ENCODE measurements at places on chromosomes 1 and 21.

DNA sequence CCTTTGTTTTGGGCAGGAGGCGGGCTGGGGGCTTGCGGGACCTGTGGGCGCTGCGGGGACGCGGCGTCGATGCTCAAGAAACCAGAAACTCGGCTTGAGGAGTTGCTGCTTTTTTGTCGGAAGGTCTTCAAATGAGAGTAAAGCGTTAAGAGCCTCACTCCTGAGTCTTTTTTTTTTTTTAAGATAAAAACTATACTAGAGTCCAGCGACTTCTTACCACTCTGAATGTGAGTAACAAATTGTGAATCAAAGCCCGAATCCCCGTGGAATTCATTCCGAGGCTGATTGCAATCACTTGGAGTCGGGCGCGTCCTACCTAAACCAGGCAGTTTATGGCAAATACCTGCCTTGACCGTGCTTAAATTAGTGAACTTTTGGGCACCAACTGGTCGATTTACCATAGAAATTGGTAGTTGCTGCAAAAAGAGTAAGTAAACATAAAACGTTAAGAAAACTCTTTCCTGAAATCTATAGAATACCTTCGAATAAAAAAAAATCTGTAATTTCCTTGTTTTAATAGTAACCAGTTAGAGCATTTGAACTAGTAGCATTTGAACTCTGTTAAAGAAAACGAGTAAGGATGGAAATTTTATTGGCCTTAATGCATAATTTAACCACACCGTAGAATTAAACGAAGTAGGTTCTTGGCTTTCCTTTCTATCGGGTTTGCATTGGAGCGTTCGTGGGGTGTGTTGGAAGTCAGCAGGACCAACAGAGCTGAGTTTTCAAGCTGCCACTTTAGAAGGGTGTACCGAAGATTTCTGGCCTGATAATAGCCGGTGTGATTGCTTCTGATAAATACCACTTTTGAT is 769 bp downstream of the GPSM2 start:
- peak; percentile 8 for DNase-seq

DNA sequence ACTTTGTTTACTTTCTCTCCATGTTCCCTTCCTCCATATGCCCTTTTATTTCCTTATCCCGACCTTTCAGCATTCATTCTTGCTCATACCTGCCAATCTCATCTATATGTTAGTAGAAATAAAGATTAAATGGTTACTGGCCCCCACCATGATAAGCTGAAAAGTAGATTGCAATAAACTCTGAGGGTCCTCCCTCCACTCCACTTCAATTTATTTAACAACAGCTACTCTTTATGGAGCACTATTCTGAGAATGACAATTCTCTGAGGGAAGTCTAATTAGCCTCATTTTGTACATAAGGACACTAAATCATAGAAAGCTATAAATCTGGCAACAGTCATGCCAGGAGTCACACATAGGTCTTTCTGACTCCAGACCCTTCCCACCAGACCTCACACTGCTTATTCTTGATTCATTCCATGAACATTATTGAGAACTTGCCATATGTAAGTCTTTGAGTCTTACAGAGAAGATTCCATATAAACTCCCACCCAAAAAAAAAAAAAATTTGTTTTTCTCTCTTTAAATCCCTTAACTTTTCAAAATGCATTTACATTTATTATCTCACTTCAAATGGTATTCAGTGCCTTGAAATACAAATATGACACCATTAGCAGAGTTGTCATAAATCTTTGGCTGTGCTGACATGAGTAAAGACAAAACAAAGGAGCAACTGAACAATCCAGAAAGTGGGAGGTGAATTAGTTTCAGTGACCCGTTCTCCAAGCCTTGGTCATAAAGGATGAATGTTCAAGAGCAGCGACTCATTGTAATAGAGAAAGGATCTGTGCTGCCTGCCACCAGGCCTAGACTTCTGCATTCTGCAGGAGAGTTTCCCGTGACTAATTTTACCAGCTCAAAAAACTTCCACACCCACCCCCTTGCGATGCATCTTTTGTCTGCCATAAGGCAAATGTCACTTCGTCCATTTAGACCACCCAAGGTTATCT is 28.5 kb downstream of the PALMD start:
- no peak for DNase-seq

- peak; percentile 65 for DNase-seq
These were observed 9.6 kb upstream of the ADORA1 start for GRCh38 chr1:203117611-203118575.

DNA sequence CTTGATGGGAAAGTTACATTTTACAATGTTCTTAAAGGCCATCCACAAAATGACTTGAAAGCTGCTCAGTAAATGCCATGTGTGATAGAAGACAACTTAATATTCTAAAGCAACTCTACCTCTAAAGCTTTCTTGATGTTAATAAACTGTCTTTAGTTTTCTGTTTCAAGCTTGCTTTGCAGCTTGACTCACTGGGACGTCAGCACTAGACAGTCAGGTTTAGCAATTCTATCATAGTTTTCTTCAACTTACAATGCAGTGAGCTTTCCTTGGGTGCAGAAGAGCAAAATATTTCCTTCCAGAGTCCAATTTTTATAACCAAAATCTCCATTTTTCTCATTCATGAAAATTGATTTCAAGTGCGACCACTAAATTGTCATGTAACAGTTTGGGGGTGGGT is 273.1 kb downstream of the NTNG1 start:
- DNase-seq, result no peak

- DNase-seq, result no peak
These were observed 27.0 kb downstream of the SH3GLB1 start for GRCh38 chr1:86731416-86731815.
